Fibroblast of skin of right quadriceps (primary cell): ENCODE measurements at places on chromosomes 13 and 19.

DNA sequence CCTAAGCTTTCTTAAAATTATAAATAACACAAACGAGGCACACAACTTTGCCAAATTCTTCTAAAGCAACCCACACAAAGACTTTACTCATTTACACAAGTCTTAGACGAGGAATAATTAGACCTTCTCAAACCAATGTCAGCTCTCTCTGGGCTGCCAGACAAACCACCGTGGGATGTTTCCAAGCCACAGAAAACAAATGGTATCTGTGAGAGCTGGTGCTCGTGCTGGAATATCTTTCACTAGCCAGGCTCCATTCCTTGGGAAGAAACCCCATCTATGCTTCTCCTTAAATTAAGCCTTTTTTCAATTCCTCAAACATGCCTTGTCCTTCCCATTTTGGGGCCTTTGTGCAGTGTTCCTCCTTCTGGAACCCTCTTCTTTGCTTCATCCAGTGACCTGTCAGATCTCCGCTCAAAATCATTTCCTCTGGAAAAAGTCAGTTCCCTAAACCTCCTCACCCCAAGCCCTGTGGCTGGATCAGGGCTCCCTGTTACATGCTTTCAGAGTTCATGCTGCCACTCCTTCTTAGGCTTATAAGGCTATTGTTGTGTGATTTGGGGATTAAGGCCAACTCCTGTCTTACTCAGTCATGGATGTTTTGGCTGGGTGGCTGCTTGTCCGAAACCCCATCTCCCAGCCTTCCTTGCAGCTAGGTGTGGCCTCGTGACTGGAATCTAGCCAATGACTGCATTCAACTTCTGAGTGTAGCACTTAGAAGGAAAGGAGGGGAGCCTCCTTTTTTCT is 64.2 kb upstream of the GTF2F2 start:
- peak; percentile 72 for DNase-seq

GRCh38 chr13:44523146-44524015 is 52.7 kb downstream of the TSC22D1 start:
- peak; percentile 58 for DNase-seq

DNA sequence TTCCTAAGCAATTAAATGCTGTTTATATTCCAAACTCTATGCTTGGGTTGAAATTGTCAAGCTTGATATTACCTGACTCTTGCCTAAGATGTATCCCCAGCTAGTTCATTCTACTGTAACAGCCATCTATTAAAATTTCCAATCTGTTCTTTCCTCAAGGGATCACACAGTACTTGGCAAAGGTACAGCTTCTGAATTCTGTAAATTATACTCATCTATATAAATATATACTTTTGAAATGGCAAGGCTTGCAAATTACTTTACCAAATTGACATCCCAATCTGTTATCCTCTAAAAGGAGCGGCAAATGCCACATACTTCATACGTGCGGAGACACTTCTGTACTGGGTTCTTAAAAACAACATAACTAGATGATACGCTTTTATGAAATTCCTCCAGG is 330.2 kb downstream of the DNAJC15 start:
- no peak for DNase-seq

- no peak for DNase-seq
These were observed 53.2 kb downstream of the C13orf42 start for GRCh38 chr13:51057906-51058305.

GRCh38 chr19:36115453-36116343 is at the start of gene TBCB:
Gene TBCB (plus strand): TSS chr19:36115468. CDS start chr19:36115561, 93 bp downstream.
- DNase-seq: no peak

- no peak for DNase-seq
These were observed 24.4 kb downstream of the COMMD6 start for GRCh38 chr13:75513271-75513670.

GRCh38 chr13:30222254-30222653 is 85.1 kb downstream of the KATNAL1 start:
- no peak for DNase-seq

GRCh38 chr19:24049537-24049936 is 37.5 kb upstream of the ZNF254 start:
- no peak for DNase-seq

GRCh38 chr19:53521373-53522202 is 16.4 kb upstream of the ZNF331 start:
- DNase-seq: no peak

DNA sequence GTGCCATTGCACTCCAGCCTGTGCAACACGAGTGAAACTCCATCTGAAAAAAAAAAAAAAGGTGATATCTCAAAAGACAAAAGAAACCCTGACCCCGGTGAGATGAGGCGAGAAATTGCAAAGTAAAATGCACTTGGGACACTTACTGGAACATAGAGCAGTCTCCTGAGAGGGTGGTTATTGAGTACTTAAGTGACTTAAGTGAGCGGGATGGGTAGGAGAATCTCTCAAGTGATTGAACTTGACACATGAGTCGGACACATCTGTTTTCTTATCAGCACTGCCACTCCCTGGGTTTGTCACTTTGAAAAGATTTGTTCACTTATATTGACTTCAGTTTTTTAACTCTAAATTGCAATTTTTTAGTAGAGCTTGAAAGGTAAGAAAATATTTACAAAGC is 2.8 kb downstream of the ZNF429 start:
- no peak for DNase-seq

DNA sequence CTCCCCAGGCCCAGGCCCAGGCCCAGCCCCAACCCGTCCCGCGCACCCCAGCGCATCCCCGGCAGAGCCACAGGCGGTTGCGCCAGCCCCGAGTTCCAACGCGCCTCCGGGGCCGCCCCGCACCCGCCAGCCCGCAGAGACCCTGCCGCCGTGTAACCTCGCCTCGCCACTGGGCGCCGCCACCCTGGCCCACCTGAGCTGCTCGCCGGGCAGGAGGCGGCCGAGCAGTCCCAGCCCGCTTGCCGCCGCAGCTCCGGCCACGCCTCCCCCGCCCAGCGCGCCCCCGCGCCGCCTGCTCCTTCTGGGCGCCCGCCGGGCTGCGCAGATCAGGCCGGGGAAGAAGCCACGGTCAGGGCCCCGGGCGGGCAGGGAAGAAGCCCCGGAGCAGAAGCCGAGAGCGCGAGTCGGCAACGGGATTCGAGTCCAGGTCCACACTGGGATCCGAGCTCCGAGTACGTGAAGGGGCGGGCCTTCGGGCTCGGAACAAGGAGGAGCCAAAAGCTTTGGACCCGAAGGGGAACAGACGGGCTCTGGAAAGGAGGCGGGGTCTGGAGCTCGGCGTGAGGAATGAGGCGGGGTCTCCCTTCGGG is at the start of gene MBOAT7:
Gene MBOAT7 (minus strand): TSS at position 436 of the 590 bp plus-strand sequence. CDS start 1,072 bp downstream, outside the sequence.
- DNase-seq: no peak

DNA sequence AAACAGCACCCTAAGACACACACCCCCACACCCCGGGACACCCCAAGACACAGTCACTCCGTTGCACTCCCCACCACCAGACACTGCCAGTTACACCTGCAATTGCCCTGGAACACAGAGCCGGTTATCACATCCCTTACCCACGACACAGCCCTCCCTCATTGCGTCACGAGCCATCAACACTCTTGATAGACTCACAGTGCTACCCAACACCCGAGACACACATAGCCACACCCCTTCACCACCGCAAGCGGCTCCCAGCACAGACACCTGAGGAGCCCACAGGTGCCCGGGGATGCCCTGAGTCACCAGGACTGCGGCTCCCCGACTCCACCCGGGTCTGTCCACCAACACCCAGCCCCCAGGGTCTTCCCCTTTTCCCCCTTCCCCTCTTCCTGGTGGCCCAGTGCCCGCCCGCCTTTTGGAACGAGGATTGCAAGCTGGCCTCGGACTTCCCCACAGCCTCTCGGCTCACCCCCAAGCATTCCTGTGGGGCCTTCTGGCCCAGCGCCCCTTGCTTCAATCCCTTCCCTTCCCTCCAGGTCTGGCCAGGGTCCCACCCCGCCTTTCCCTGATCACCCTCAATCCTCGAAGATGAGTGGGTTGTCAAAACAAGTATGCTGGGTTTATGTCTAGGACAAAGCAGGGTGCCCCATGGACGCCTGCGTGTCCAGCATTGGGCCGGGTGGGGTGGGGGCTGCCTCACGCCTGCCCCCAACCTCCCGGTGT is 1.7 kb upstream of the PTGER1 start:
- DNase-seq: peak; percentile 70

GRCh38 chr13:59099182-59099974 is 1064.3 kb downstream of the DIAPH3 start:
- peak; percentile 56 for DNase-seq

GRCh38 chr13:110195547-110196485 is 111.1 kb downstream of the COL4A1 start:
- peak; percentile 28 for DNase-seq

DNA sequence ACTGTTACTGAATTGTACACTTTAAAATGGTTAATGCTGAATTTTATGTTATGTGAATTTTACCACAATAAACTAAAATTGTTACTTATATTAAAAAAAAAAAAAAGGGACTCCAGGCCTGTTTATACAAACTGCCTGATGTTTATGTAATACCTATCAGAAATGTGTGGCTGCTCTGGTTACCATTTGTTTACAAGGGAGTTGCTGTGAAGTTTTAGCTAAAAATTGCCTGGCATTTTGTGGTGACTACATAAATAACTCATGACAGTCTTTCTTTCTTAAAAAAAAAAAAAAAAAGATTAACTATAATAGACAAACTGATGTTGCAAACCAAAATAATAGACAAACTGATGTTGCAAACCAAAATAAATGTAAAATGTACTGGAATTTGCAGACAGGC is 71.8 kb downstream of the CDADC1 start:
- peak; percentile 41 for DNase-seq

DNA sequence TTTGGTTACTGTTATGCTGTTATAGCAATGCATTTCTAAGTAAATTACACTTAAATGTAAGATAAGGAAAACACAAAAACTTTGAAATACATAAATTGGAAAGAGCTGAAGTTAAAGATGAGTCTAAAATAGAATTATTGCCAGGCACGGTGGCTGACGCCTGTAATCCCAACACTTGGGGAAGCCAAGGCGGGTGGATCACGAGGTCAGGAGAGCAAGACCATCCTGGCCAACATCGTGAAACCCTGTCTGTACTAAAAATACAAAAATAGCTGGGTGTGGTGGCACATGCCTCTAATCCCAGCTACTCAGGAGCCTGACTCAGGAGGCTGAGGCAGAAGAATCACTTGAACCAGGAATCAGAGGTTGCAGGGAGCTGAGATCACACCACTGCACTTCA is 905.4 kb upstream of the GPC6 start:
- no peak for DNase-seq

GRCh38 chr13:97561182-97561581 is 127.2 kb downstream of the RAP2A start:
- DNase-seq: no peak

GRCh38 chr13:40165316-40165932 is 501.0 kb downstream of the FOXO1 start:
- DNase-seq: no peak

- DNase-seq: no peak
These were observed 14.5 kb downstream of the ACTN4 start for GRCh38 chr19:38661996-38662395.
